ENCODE measurements at places on chromosomes 11 and 22.

DNA sequence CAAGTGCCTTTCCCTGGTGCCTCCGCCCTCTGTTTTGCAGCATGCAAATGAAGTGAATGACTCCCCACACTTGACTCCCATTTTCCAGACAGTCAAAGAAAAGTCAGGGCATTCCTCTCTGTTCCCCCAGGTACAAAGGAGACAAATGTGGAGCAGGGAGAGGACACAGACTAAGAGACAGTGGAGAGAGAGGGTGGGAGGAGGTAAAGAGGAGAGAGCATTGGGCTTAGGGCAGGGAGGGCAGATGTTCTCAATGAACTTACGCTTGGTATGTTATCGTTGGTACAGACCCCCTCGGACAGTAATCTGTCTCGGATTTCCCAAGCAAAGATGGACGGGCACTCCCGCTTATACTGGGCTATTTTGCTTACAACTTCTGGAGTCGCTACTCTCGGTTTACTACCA lies 9.8 kb downstream of the PAX6 start:
- DNase-seq = no peak

GRCh38 chr11:1842149-1843097 lies 3.6 kb downstream of the TNNI2 start:
- DNase-seq = no peak

- no peak for DNase-seq
Measured at GRCh38 chr11:125305345-125305744, 140.8 kb downstream of the PKNOX2 start.

DNA sequence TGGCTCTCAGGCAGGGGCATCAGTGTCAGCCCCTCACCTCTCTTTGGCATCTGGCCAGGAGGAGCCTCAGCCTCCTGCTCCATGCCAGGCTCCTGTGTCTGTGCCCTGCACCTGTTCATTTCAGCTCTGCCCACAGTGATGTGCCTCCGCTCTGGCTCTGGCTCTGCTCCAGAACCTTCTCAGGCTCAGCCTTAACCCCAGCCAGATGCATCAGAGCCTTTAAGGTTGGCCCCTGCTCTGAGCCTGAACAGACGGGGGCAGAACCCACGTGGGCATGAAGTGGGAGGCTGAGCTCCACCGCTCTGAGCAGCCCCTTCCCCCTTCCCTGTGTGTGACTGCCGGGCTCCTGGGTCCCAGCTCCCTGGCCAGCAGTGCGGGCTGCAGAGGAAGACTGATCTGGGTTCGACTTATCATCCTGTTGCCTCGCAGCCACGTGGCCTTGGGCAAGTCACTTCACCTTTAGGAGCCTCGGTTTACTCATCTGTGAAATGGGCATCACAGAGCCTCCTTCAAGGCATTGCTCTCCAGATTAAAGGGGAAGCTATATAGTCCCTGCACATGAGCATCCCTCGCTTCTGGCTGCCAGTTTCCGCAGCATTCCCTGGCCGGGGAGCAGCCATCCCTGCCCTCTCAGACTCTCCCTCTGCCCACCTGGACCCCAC lies 44.7 kb upstream of the RTL6 start:
- DNase-seq = no peak

DNA sequence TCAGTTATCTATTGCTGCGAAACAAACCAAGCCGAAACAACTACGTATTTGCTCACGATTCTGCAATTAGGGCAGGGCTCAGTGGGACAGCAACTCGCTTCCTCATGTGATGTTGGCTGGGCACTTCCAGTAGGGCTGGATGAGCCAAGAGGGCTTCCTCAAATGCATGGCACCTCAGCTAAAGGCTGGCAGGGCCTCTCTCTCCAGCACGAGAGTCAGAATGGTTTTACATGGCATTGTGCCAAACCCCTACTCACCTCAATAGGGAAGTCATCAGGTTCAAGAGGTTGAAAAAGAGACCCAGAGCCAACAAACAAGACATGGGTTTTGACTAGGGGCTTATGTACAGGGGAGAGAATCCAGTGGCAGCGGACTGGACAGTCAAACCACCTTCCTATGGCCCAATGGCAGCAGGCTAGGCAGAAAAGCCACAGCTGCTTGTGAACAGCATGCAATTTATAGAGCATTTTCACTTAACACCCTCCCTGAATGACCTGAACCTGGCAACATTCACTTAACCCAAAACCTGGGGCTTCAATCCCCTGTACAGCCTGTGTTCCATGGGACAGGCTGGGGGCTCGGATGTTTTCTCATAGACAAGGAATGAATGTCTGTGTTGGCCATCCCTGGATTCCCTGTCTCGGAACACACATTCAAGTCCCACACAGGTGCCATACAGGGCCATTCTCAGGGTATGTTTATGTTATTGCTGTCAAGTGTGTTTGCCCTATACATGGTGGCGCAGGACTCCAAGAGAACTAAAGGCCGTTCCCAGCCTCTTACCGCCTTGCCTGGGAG lies 154.2 kb upstream of the NAV2 start:
- no peak for DNase-seq

GRCh38 chr22:44661070-44661469 lies 40.9 kb upstream of the PRR5 start:
- DNase-seq = no peak

DNA sequence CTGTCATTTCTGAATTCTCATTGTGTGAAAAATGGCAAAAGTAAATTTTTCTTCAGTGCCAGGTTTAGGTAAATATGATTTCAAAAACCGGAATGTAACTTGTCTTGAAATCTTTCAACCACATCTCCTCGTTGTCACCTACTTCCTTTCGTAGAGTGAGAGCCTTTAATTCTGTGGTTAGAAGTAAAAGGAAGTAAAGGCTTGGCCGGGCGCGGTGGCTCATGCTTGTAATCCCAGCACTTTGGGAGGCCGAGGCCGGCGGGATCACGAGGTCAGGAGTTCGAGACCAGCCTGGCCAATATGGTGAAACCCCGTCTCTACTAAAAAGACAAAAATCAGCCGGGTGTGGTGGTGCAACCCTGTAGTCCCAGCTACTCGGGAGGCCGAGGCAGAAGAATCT lies 29.8 kb downstream of the SGSM3 start:
- DNase-seq = no peak

- no peak for DNase-seq
Measured at GRCh38 chr22:31945443-31945855, 1.1 kb downstream of the YWHAH start.

DNA sequence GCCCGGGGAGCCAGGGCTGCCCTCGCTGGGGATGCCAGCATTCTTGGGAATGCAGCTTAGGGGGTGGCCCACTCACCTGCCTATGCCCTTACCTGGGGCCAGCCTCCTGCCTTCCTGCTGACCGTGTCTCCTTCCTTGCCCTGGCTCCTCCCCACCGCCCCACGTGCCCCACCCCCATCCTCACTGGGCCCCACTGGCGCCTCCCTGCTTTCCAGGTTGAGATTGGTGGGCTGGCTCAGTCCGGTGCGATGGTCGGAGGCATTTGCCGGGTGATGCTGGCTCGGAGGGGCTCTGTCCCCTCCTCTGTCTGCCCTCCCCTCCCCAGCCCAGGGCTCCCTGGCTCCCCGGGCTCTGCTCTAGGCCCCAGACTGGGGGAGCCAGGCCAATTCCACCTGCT lies 34.1 kb upstream of the GRAMD4 start:
- DNase-seq = no peak

DNA sequence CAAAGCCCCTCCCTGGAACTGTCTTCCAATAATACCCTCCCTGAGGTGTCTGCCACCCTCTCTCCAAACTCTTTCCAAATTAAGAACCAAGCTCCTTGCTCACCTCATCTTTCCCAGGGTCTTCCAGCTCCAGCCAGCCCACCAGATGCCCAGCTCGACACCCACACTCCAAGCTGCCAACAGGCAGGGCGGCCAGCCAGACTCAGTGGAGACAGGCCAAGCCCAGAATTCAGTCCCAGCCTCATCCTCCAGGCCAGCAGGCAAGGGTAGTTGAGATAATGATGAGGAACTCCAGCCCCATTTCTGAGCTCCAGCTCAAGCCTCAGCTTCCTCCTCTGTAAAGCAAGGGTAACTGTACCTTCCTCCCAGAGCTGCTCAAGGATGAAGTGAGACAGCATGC lies 132.9 kb downstream of the CHST1 start:
- no peak for DNase-seq

- DNase-seq = no peak
Measured at GRCh38 chr11:120245434-120245833, 5.5 kb downstream of the POU2F3 start.

GRCh38 chr11:92702805-92703448 lies 266.5 kb upstream of the MTNR1B start:
- DNase-seq = no peak

- no peak for DNase-seq
Measured at GRCh38 chr11:8268530-8269400, 5.1 kb upstream of the LMO1 start.

DNA sequence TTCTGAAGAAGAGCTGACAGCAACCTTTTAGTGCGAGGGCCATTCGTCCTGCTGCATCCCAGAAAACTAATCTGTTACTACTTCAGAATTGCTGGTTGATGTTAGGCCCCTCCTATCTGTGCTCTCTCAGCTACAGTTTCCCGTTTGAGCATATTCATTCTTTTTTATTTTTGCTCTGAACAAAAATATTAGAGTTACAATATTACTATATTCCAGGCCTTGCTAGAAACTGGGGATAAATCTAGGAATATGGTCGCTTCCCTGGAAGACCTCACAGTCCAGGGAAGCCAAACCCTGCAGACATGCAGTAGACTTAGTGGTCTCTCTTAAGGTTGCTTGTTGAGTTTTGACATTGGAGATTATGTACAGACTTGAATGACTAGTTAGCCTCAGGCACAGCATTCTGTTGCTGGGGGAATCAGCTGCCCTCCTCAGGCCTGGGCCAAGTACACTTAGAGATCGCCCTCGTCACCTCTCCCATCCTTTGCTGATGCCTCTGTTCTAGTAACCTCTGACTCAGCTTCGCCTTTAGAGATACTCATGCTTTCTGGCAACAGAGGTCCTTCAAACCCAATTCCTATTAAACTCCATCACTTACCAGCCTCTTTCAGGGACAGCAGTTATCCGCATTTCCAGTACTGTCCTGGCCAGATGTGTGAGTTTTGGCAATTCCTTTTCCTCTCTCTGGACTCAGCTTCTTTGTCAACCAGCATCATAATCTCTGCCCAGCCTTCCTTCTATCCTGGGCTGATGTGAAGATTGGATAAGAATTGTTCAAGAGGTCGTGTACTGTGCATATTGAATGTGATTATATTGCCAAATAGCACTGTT lies 698 bp upstream of the ANAPC15 start:
- no peak for DNase-seq

- no peak for DNase-seq
Measured at GRCh38 chr22:37496651-37497050, 10.5 kb upstream of the MFNG start.

GRCh38 chr11:74097686-74098237 lies 73.0 kb downstream of the C2CD3 start:
- no peak for DNase-seq

GRCh38 chr11:32023370-32024305 lies 67.2 kb upstream of the RCN1 start:
- DNase-seq = no peak

DNA sequence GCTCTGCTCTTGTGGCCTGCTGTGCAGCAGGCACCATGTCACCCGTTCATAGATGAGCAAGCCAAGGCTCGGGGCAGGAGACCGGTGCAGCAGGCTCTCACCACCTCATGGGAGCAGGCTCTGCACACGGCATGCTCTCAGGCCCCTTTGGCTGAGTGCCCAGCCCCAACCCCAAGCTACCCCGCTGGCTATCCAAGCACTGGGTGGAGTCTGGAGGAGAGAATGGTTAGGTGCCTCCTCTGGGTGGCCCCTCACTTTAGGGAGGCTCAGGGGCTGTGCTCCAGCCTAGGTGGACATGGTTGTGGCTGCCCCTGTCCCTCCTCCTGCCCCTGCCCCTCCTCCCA lies 199.9 kb downstream of the IGLL1 start:
- no peak for DNase-seq

DNA sequence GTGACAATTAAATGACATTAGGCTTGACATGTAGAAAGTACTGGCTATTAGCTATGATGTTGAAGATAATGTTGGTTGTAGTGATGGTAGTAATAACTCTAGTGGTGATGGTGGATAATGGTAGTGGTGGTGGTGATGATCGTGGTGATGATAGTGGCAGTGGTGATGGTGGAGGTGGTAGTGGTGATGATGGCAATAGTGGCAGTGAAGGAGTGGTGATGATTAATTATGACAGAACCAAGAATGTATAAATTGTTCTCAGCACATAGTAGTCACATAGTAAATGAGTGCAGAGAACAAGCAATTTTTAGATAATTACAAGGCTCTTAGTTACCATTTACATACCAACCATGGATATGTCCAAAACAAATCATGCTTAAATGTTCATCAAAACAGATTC lies 5.3 kb upstream of the CD44 start:
- DNase-seq = no peak

- no peak for DNase-seq
Measured at GRCh38 chr22:32531228-32531627, 56.6 kb downstream of the FBXO7 start.

- DNase-seq = no peak
Measured at GRCh38 chr11:46560300-46560991, 33.4 kb downstream of the AMBRA1 start.

- no peak for DNase-seq
Measured at GRCh38 chr22:48104102-48104738, 1341.8 kb downstream of the TBC1D22A start.

DNA sequence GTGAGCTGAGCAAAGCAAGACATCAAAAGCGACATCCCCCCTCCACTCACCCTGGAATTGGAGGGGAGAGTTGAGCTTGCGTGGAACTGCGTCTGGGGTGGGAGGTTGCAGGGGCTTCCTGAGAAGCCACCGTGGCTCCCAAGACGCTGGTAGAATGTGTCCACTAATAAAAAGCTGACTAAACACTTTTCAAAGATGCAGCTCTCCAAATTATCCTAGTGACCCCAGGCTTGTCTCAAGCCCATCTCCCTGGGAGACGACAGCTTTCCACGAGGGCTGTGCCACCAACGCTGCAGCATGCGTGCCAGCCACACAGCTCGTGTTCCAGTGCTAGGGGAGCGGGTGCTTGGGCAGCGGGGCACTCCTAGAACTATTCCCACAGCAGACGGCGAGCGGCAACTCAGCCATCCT lies 6.3 kb upstream of the GAL start:
- DNase-seq = no peak

DNA sequence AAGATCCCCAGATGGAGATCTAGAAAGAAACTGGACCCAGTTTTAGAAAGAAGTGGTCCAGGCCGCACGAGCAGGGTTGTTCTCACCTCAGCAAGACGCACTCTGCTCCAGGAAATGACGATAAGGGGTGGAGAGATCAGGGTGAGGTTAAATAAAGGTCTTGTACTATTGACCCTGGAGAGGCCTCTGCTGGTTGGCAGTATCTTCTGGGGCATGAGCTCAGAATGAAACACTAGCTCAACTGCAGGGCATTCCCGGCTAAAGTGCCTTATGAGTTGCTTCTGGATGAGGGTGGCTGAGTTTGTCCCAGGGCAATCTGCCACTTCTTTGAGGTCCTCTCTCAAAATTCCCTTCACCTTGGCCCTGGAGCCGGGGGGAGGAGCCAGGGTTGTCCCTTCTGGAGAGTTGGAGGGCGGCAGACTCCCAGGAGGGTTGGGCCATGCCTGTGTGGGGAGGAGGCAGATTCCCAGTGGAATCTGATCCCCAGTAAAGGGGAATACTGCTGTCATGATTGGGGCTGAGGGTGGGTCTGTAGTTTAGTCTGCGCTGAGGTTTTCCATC lies 10.9 kb downstream of the USP2 start:
- DNase-seq = no peak
